ENCODE measurements at places on chromosomes 16 and 17.

DNA sequence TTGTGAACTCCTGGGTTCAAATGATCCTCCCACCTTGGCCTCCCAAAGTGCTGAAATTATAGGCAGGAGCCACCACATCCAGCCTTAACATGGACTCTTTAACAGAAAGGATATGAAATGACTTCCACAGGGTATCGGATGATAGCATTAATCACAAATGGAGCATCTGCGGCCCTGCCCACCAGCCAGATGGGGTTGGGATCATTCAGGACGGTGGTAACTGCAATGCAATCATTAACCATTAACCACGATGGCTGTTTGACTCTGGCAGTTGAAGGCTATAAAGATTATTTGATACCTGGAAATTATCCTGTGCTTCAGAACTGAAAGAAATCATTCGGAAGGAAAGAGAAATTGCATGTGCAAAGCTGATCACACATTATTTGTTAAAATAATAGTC lies 5.3 kb upstream of the CHST5 start:
- DNase-seq, result no peak

DNA sequence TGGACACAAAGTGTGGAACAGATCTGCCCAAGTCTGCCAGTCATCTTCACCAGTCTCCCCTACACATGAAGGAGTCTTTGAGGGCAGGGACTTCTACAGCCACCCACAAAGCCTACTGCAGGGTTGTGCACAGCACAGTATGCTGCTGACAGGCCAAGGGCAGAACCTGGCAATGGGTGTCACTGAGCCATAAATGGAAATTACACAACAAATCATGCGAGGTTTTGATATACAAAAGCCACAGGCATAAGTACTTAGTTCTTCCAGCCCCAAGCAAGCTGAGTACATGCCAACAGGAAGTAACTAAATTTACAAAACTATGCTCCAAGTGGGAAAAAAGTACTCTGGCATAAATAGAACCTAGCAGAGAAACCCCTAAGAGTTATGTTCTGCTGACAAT lies 7.8 kb upstream of the PSMC3IP start:
- DNase-seq, result no peak

DNA sequence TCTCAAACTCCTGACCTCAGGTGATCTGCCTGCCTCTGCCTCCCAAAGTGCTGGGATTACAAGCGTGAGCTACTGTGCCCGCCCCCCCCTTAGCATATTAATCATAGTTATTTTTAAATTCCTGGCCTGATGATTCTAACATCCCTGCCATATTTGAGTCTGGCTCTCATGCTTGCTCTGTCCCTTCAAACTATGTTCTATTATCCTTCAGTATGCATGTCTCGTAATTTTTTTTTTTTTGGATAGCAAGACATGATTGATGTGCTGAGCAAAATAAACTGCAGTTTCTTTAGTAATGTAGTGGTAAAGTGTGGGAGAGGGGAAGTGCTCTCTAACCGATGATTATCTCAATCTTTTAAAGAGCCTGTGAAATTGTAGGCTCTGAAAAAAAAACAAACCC lies 34.3 kb upstream of the TMEM92 start:
- no peak for DNase-seq

GRCh38 chr17:29674281-29674680 lies 51.6 kb upstream of the CORO6 start:
- no peak for DNase-seq

DNA sequence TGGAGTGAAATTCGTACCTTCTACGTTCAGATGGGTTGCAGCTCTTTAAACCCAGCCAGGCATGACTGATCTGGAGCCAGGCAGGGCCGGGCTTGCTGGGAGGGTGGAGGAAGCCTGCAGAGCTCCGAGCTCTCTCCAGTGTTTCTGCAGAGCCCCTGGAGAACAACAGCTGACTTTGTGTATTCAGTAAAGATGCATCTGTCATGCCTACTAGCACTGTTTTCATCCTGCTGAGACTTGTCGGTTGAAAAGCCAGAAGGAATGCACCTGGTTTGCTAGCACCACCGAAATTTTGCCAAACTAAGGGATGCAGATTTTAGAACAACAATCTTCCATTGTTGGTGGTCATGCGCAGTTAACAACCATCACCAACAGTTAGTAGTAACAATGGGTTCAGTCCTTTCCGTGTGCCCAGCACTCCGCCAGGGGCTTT lies 22.4 kb upstream of the SCNN1B start:
- DNase-seq, result no peak

GRCh38 chr17:32803544-32803943 lies 73.4 kb downstream of the MYO1D start:
- DNase-seq, result no peak

GRCh38 chr17:48860034-48860433 lies 29.2 kb downstream of the CALCOCO2 start:
- DNase-seq, result no peak

- DNase-seq, result no peak
These were observed 7.8 kb downstream of the TERF2 start for GRCh38 chr16:69378036-69378435.

DNA sequence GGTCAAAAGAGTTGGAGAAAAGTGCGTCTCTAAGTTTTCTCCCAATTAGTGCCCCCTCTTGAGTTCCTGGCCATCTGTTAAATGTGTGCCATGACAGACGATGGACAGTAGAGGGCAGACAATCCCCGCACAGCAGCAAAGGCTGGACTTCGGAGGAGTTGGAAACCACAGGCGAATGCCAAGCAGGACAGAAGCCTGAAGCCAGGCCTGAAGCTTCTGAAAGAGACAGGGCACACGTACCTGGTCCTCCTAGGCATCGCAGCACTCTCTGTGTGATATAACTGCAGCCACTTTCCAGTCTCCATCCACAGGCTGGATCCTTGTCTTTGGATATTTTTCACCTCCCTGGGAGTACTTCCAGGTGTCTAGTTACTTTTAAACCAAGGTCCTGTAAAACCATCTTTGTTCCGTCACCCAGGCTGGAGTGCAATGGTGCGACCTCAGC lies 14.5 kb downstream of the C17orf100 start:
- DNase-seq, result no peak

DNA sequence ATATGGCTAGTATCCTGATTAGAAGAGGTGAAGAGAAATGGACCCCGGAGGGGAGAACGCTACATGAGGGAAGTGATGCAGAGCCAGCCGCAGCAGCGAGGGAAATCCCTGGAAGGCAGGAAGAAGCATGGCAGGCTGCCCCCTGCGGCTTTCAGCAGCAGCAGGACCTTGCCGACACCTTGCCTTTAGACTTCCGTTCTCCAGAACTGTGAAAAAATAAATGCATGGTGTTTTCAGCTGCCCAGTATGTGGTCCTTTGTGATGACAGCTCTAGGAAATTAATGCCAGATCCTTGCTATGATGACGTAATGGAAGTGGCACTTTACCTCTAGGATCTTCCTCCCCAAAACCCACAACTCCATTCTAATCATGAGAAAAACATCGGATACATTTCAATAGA lies 9.7 kb upstream of the ZFP1 start:
- DNase-seq, result no peak

- no peak for DNase-seq
These were observed 256.1 kb downstream of the BCAS3 start for GRCh38 chr17:60933739-60934138.

- no peak for DNase-seq
These were observed 142.5 kb downstream of the IRX3 start for GRCh38 chr16:54143934-54144571.

DNA sequence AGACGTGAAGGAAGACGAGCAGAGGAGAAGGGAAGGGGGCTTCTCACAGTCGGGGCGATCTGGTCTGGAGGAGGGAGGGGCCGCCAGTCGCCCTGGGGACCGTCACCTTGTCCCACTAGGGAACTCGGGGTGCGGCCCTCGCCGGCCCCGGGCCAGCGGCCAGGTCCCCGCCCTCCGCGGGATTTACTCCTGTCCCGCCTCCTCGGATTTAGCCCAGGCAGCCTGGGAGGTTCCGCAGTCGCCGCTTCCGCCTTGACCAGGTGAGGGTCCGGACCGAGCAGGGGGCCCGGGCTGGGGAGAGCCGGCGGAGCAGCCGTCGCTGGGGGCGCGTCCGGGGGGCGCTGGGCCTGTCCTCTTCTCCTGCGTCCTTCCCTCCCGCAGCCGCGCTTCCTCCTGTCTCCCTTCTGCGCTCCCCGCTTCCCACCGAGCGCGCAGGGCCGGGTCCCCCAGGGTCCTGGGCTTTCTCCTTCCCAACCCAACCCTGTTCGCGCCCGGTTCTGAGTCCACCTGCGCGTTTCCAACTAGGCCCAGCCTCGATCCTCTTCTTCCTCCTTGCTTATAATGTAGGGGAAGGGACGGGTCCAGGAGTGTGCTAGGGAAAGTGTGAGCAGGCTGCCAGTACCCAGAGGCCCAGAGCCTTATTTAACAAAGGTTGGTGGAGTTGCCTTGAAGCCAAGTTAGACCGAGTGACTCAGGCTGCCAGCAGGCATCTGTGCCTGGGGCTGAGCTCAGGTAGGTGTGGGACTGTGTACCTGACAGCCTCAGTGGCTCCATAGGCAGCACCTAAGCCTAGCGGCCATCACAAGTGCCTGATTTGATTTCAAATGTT lies at the start of gene TNK1:
Gene TNK1, plus strand, starts transcription at position 235 of the 829 bp plus-strand sequence. CDS start 1,838 bp downstream, outside the sequence.
- no peak for DNase-seq

- DNase-seq, result no peak
These were observed 105.0 kb upstream of the FOXF1 start for GRCh38 chr16:86405319-86405718.

GRCh38 chr17:43372273-43372911 lies 26.4 kb upstream of the ARL4D start:
- DNase-seq, result no peak

DNA sequence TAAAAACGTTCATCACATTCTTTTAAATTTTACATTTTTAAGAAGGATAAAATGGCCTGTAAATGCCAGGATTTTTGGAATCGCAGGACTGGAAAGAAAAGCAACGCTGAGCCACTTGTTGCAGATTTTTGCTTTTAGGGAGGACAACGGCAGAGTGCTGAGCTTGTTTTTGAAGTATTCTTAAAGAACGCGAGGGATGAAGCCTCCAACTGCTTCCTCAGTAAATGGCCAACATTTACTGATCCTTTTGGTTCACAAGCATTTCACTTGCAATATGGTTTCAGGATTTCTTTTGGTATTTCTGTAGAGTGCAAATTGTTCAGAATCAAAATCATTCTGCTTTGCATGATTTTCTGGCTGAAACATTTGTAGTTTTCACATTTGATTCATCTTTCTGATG lies 2.8 kb upstream of the KRT23 start:
- no peak for DNase-seq

DNA sequence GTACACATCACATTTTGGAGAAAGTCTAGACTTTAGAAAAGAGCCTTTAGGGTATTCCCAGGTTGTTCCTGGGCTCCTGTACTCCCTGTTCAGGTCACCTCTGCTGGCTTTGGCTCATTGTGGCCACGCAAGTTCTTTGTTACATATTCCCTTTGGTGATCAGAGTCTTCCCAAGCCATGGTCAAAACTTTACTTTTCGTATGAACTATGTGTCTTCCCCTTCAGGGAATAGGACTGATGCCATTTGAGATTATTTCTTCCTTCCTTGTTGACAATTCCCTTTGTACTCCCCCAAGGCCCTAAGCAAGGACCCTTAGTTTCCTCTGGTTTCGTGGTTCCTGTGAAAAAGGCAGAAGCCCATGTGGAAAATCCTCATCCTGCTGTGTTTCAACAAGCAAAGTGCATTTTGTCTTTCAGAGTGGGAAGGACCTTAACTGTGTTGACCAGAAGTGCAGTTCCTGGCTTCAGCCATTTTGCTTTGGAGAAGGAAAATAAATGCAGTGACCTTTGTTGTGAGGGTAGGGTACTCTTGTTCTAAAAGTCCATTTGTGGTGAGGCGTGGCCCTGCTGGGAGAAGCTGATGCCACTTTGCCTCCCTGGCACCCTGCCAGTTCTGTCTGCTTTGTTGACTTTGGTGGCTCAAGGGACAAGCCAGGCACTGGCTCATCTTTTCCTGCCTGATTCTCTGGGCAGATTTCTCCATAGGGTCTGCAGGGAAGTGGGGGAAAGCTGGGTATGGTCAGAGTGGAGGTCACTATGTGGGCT lies 55.1 kb downstream of the ZNRF1 start:
- no peak for DNase-seq

DNA sequence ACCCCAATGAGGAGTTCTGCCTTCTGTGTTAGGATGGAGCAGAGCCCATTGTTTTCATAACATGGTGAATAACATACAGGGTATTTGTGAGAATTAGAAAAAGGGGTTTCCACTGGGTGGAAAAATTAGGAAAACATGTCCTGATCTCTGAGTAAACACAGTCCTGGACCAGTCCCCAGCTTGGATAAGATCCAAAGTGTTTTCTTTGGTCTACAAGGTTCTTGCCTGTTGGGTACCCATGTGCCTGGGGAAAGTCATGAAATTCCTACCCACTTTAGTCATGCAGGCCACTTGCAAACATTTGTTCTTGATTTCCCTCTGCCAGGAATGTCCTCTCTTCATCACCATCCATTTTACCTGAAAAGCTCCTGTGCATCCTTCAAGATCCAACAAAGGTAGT lies 164.8 kb upstream of the DYNLRB2 start:
- no peak for DNase-seq

GRCh38 chr17:6569370-6570285 lies 13.3 kb upstream of the PITPNM3 start:
- no peak for DNase-seq

DNA sequence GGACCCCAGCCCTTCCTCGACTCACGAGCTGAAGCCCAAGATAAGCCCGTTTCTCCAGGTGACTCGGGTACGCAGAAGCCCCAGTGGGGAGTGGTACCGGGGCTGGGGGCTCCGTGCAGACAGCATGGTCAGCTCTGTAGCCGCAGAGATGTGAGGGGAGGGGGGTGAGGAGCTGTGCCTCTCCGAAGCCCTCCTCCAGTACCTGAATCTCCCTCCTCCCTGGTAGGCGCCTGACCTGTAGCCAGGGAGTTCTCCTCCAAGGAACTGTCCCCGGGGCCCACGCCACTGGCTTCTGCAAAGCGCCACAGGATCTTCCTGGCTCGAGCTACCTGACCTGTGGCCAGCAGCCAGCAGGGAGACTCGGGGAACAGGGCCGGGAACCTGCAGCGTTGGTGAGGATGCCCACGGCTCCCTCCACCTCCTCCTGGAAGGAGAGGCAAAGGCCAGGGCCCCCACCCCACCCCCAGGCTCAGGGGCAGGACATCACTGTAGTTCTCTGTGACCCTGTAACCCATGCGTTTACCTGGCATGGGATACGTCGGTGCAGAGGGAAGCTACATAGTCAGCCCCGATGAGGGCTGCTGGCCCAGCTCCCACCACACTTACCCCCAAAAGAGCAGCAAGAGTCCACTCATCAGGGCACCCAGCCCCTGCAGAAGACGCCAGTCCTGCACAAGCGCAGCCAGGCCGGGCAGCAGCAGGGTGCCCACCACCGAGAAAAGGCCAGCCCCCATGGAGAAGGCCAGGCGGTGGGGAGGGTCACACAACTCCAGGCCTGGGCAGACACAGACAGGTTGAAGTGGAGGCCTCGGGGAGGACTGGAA lies 1.7 kb downstream of the SLC22A31 start:
- DNase-seq, result no peak

GRCh38 chr16:52731219-52731875 lies 184.4 kb upstream of the TOX3 start:
- DNase-seq, result no peak

GRCh38 chr17:13521784-13522183 lies 79.9 kb downstream of the HS3ST3A1 start:
- no peak for DNase-seq
